NCI-H524 treated with DMSO at 0.1 percent for 48 hours (cell line): ENCODE measurements at places on chromosomes 3 and 15.

GRCh38 chr3:21533002-21533401, 218.0 kb downstream of the ZNF385D start:
- DNase-seq: no peak

DNA sequence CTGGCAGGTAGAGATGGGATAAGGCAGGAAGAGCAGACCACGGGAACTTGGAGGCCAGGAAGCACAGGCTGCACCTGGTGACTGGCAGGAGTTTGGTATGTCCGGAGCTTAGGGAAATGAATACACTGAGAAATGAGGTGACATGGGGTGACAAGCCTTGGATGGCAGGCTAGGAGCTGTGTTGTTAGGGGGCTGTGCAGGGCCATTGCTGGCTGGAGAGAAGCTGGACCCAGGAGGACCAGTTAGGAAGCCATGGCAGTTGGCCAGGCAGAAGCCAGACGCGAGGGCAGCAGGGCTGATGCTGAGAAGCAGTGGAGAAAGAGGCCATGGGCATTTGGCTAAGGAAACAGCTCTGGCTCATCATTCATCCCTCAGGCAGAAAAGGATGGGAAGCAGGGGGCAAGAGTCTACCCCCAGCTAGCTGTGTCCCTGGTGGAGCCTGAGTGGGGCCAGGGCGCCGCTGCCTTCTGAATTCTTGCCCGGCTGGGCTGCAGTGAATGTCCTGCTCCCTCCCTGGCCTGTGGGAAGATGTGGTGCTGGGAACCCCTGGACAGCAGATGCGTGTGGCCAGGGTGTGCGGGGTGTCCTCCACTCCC, 255.8 kb downstream of the FAM43A start:
- no peak for DNase-seq

DNA sequence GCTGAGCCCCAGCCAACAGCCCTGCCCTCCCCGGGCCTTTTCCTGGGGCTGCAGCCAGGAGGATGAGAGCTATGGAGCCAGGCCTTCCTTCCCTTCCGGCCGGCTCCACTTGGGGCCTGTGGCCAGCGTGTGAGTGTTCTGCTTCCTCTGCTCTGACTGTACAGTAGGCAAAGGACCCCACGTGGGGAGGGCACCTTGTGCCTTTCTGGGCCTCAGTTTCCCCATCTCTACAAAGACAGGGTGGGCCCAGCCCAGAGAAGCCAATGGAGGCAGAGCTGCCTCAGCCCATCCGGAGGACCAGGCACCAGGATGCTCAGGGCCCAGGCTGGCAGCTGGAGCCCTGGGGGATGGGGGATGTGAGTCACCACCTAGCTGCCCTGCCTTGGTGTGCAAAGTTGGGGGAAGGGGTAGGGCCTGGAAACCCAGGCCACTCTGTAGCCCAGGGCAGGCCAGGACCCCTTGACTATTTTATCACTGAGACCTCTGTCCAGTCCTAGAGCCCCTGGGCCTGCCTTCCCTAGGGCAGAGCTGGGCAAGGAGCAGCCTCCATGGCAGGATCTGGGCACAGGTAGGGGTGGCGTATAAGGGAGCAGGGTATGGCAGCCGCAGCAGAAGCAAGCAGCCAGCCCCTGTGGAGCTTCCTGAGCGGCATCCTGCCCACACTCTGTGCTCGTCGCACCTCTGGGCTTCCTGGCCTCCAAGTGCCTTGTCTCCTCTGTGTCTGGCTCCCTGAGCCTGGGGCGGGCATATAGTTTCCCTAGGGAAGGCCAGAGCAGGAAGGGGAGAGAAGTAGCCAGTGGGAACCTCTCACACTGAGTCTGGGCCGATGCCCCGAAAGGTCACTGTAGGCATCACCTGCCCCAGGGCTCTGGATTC, 1.8 kb downstream of the PSTPIP1 start:
- no peak for DNase-seq

- DNase-seq: no peak
These were observed 57.0 kb downstream of the CD200 start for GRCh38 chr3:112389961-112390360.
